ENCODE measurements at places on chromosomes 11 and 22.
A peak's percentile ranks its signal among the peaks of the same experiment; 100 is the strongest.

DNA sequence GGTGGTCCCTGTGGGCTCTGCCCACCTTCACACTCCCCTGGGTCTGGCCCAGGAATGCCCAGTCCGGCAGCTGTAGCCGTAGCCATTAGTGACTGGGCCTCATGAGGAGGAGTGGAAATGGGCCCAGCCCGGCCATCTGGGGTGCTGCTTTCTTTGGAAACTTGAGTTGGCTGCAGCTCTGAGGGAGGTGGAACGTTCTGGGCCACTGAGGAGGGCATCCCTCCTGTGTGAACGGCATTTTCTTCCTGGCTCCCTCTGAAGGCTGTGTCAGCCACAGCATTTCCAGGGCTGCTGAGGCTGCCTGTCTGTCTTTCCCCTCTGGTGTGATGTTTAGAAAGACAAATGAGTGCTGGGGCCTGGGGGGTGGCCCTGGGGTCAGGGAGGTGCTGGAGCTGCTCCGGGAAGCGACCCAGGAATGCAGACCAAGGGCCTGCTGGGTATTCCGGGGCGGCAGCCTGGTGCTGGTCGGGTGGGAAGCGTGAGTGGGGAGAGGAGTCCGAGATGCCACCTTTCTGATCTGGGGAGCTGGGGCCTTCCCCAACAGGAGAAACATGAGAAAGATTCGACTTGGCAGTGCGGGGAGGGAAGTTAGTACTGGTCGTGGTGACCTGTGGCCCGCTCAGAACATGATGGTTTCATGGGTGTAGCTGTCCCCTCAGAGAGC lies 27.1 kb downstream of the PTDSS2 start:
- no peak for DNase-seq

GRCh38 chr11:34266090-34266912 lies 91.5 kb downstream of the ABTB2 start:
- DNase-seq, result peak; percentile 72

GRCh38 chr11:112689851-112690250 lies 271.4 kb upstream of the NCAM1 start:
- DNase-seq, result no peak

- no peak for DNase-seq
Observed at GRCh38 chr11:22957786-22958185, 97.5 kb upstream of the CCDC179 start.

DNA sequence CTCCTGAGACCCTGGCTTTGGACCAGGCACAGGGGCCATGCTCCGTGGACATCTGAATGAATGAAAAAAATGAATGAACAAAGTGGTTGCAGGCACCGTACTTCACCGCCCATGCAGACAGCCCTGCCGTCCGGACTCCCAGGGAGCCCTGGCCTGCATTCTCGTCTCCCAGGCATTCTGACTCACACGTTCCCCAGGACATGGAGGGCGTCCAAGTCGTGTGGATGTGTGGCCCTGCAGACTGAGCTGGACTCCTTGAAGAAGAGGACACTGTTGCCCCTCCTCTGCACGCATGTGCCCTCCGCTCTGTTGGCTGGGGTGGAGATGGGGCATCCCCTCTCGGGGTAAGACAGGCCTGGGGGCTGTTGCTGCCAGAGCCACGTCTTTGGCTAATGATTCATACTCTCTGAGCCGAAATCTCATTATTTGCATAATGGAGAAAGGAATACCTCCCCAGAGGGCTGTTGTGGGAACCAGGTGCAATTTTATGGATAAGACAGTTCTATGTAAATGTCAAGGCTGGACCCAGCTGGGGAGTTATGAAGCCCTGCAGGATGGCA lies 49.7 kb downstream of the RTL6 start:
- DNase-seq, result peak; percentile 82

GRCh38 chr11:777288-778255 lies at the start of gene GATD1:
Gene GATD1, minus strand, starts transcription at chr11:777487. Its CDS starts 25 bp downstream, at chr11:777462.
- DNase-seq, result peak; percentile 87

DNA sequence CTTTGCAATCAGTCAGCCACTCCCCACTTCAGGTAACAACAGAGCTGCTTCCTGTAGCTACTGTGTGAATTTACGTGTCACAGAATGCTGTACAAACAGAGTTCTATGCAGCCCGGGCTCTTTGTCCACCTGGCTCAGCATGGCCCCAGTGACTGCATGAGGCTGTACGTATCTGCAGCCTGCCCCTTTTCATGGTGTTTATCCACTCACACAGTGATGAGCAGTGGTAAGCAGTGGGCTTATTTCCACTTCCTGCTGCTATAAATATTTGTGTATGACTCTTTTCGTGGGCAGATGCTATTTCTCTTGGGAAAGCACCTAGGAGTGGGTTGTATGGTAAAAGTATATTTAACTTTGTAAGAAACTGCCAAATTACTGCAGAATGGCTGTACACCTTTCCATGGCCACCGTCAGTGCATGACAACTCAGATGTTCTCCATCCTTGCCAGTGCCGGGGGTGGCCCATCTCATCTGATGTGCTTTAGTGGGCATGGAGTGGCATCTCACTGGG lies 43.3 kb downstream of the MYEOV start:
- DNase-seq, result peak; percentile 50

- no peak for DNase-seq
Observed at GRCh38 chr11:116192509-116193210, 580.1 kb downstream of the BUD13 start.

DNA sequence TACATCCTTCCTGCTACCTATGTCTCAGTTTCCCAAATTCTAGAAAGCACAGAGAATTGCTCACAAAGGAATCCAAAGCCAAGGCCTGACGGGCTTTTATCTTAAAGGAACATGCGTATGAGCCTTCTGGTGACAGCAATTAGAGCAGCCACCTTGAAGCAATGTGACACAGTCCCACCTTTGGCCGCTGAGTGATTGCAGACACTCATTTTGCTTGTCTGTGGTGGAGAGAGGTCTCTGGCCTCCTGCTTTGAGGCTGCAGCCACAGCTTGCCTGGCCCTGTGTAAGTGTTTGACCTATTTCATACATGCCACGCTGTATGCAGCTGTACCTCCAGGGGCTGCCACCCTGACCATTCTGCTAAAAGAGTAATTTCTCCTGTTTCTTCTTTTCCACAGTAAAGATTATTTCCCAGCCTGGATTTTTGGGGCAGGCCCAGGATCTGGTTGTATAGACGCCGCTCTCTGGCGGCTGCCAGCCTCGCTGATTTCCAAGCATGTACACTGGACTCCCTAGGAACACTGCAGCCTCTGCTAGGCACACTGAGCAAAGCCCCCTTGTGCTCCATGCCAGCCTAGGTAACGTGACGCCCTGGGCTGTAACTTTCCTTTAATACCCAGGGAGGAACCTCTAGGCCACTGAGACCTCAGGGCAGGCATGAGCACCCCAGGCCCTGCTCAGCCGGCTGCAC lies 1.1 kb upstream of the TMA7B start:
- no peak for DNase-seq

- DNase-seq, result no peak
Observed at GRCh38 chr22:26188341-26188740, 19.1 kb downstream of the SEZ6L start.

- no peak for DNase-seq
Observed at GRCh38 chr11:36467012-36467411, 43.1 kb downstream of the TRAF6 start.

DNA sequence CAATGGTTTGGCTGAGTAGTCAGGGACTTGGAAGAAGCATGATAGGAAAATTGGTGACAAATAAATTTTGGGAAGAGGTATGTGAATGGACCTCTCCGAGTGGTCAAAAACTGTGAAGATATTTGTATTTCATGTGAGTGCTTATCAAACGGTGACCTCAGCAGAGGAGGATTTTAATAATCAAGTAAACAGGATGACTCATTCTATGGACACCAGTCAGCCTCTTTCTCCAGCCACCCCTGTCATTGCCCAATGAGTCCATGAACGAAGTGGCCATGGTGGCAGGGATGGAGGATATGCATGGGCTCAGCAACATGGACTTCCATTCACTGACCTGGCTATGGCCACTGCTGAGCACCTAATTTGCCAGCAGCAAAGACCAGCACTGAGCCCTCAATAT lies 21.2 kb downstream of the MS4A4E start:
- no peak for DNase-seq

- DNase-seq, result no peak
Observed at GRCh38 chr11:134388590-134388989, 23.5 kb downstream of the B3GAT1 start.

DNA sequence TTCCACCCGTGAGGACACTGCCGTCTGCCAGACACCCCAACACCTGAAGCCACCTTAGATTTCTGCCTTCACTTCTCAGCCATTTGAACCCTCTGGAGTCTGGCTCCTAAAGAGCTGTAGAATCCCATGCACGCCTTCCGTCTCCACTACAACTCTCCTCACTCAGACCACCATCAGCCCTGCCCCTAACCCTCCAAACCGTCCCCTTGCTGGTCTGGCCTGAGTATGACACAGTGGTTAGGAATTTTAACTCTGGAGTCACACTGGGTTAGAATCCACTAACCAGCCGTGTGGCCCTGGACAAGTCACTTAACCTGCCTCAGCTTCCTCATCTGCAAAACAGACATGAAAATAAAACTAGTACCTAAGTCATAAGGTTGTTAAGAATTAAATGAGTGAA lies 3.0 kb downstream of the CNIH2 start:
- DNase-seq, result no peak

DNA sequence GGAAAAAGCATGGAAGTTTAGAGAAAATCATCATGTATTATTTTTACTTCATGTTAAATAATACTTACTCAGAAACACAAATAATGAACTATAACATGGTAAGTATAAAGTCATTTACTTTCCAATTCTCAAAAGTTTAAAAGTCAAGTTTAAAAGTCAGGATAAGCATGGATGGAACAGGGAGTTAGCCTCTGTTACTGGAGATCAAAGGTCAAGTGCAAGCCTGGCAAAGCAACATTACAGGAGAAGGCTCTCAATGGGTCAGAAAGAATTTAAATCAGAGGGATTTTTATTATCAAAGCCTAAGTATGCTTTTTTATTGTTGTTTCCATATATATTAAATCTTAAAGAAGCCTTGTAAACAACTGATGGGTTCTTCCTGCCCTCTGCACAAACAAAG lies 505.4 kb downstream of the KCNA4 start:
- DNase-seq, result no peak

DNA sequence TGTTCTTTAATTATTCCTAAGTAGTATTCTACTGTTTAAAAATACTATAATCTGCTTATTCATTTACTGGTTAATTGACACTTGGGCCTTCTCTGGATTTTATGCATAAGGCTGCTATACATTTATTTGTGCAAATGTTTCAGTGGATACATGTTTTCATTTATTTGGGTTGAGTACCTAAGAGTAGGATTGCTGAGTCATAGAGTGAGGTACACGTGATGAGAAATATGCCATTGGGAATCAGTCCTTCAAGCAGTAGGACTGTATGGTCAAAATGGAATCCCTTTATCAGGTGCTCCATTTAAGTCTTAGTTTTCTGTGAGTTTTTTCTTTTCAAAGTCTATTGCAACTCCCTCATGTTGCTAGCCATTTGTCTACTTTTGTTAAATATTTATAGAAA lies 275.2 kb upstream of the SORL1-AS1 start:
- no peak for DNase-seq

GRCh38 chr11:17408641-17409040 lies 20.2 kb upstream of the KCNJ11 start:
- no peak for DNase-seq

DNA sequence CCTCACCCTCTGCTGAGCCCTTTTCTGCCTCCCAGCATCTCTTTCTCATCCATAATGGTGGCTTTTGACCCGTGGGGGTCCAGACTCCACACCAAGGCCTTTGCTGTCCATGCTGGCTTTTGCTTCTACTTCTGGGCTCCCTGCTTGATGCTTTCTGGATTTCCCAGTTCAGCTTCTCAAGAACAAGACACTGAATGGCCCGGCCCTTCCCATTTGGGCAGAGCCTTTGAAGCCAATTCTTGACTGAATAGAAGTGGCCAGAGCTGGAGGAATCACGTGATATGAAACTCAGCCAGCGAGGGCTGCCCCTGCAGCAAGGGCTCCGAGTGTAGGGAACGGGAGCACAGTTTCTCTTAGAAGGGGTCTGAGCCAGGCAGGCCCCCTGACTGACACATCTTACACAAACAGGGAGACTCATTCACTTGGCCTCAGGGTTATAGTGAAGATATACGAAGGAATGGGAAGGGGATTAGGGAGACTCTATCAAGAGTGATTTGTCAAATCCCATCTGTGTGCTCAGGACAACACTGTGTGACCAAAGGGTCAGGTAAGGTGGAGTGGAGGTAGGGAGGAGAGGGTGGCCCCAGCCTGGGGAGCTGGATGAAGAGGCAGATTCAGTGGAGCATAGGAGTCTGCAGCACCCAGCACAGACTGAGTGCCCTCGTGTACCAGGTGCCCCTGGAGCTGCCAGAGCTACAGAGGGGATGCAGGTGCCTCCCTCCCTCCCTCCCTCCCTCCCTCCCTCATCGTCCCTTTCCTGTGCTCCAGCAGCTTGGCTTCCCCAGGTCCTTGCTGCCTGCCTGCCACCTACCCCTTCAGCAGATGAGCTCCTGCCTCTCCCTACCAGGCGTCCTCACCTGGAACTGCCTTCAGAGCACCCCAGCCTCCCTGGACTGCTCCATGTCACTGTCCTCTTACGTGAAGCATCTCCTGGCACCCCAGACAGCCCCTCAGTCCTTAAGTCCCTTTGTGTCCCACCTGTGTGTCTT lies 106.0 kb downstream of the TRIM29 start:
- DNase-seq, result peak; percentile 57

- DNase-seq, result no peak
Observed at GRCh38 chr11:80241766-80242165, 800.9 kb upstream of the TENM4 start.

DNA sequence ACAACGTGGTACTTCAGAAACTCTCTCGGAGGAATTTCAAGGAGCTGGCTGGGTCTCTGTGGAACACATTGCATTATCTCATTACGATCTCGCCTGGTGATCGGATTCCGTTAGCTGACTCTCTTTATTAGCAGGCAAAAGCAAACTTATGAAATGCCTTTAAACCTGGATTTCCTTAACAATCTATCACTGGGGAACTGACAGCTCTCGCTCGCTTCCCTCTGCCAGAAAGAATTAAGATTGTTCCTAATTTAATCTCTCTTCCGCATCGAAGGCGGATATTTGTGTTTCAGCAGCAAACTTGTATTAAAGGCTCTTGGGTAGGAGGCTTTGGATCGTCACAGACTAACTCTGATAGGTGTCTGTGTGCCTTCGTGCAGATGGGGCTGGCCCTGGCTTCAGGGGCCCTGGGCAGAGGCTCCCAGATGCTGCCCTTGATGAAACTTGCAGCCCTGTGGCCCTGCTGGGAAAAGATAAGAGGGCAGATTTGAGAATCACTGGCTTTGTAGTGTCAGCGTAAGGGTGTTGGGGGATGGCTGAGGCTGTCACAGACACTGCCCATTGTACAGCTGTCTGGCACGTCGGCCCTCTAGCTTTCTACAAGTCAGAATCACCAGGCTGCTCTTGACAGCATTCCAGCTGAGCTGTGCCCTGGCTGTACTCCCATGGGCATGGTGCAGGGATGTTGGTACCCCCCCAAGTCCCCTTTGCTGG lies 162.2 kb upstream of the NECTIN1 start:
- peak; percentile 61 for DNase-seq
